ENCODE measurements at places on chromosomes 2 and 18.

- no peak for DNase-seq
Observed at GRCh38 chr2:9982248-9982647, 30.8 kb downstream of the GRHL1 start.

GRCh38 chr2:189363559-189363958 lies 77.7 kb upstream of the WDR75 start:
- no peak for DNase-seq

DNA sequence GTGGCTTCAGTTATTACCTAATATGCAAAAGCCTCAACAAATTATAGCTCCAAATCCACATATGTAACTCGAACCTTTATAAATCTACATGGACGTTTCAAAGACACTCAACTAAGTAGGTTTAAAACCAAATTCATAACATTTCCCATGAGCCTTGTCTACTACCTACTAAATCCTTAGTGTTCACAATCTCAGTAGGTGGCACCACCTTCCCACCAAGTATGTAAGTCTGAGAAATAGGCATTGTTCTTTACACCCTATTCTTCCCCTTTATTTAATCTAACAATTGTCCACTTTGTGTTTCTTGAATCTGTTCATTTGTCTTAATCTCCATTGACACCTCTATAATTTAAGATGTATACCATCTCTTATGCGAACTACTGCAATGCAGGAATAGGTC lies 4.6 kb downstream of the PIGN start:
- DNase-seq = no peak

GRCh38 chr18:32469190-32469651 lies 1.5 kb downstream of the GAREM1 start:
- peak; percentile 6 for DNase-seq

DNA sequence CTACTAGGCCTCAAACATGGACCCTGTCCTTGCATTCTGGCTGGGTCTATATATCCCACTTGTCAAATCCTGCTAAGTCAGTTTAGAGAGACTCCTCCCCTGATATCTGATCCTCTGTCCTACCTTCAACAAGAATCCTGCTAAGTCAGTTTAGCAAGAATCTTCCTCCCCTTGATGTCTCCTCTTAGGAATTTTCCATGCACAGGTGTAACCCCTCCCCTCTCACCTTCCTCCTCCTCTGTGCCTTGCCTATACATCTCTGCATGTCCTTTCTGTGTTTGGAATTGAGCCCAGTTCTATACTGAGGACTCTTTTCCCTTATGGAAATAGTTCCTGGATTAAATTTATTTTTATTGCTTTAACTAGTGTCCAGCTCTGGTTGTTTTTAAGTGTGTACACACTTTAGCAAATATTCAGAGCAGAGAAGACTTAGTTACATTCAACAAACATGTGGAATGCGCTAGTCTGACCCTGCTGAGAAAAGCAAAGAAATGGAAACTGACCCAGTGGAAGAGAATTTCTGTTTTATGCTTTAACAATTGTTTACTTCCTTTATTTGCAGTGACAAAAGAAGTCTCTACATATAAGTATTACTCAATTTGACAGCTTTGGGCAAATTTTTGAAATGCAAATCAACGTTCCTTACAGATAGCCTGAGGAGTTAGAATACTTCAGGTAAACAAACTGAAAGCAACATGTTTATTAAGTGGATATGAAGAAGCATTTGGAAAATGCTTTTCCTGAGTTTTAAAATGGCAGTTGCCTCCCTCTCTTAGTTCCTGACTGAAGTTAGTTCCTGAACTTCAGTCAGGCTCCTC lies 80.6 kb downstream of the RIT2 start:
- no peak for DNase-seq

DNA sequence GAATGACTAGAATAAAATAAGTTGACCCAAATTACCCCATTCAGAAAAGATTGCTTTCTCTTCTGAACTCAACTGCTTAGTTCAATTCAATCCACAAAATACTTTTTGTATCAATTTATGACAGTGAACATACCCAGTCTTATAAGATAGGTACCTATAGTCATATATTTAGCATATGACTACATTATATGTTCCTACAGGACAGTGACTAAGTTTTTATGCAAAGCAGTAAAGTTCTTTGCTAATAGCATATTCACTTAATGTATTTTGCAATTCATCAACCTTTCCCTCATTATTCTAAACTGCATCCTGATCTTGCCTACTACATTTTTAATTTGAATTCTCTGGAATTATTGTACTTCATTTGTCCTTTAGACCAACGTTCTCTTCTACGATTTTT lies 30.3 kb upstream of the C2orf15 start:
- DNase-seq = no peak

GRCh38 chr2:95296880-95297487 lies at the start of gene KCNIP3:
KCNIP3 (plus strand) TSS chr2:95297347; CDS start chr2:95297439, 92 bp downstream.
- DNase-seq = no peak

GRCh38 chr2:193907561-193907960 lies 1712.8 kb upstream of the TMEFF2 start:
- DNase-seq = no peak

DNA sequence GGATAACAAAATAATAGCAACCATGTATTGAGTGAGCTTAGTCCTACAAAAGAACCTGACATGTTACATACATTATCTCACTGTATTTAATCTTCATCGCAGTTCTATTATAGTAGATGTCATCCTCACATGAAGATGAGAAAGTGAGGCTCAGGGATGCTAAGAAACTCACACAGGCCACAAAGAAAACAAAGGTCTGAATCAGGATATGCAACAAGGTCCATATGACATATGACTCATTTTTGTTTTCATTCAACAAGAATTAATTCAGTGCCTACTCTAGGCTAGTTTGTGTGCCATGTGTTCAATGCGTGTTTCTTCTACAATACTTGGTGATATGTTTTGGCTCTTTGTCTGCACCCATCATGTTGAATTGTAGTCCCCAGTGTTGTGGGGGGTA lies 219.7 kb upstream of the EPHA4 start:
- DNase-seq = no peak

- DNase-seq = no peak
Observed at GRCh38 chr2:201433394-201433995, 17.8 kb downstream of the TRAK2 start.

GRCh38 chr2:226890286-226890685 lies 54.4 kb downstream of the RHBDD1 start:
- no peak for DNase-seq

DNA sequence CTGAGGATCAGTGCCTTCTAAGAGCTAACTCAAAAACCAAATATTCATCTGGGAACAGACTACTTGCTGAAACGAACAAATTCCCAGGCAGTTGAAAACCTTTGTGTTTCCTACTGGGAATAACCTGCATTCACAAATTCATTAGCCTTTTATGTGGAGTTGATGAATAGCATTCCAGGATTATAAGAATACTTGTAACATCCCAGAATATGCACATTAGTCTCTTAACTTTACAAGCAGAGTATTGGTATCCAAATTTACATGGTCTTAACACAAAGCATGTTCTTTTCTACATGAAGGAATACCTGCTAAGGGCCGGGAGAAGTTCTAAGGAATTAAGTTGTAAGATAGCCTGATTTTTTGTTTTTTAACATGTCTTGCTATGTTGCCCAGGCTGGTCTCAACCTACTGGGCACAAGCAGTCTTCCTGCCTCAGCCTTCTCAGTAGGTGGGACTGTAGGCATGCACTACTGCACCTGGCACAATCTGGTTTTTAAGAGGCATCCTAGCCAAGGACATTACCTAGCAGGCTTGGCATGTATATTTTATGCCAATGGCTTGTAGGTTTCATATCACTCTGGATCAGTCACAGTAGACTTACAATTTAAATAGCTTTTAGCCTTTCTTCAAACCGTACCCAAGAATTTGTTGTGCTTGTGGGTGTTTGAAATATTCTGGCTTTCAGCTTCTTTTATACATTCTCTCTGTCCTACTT lies 50.7 kb downstream of the MGAT5 start:
- DNase-seq = no peak

DNA sequence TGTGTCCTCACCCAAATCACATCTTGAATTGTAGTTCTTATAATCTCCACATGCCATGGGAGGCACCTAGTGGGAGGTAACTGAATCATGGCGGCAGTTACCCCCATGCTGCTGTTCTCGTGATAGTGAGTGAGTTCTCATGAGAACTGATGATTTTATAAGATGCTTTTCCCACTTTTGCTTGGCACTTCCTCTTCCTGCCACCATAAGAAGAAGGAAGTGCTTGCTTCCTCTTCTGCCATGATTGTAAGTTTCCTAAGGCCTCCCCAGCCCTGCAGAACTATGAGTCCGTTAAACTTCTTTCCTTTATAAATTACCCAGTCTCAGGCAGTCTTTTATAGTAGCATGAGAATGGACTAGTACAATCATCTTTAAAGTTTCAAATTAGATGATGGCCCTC lies 902.4 kb upstream of the PIK3C3 start:
- DNase-seq = no peak

GRCh38 chr2:127169066-127169660 lies 50.9 kb downstream of the CYP27C1 start:
- DNase-seq = no peak

DNA sequence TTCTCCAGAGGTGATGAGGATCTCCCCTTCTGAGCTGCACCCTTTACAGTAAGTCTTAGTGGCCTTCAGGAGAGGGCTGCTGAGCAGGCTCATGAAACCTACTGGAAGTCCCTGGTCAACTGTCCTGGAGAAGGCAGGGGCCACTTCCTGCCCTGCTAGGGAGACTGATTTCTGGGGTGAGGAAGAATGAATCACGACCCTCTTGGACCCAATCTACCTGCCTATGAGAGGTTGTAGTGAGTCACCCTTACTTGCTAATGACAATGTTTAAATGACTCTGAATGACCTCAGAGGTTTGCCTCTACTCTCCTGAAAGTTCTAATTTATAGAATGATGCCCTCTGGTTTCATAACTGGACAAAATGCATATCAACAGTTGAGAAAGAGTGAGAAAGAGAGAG lies 79.4 kb upstream of the FAM136A start:
- no peak for DNase-seq

GRCh38 chr2:120389036-120389391 lies 43.1 kb downstream of the INHBB start:
- no peak for DNase-seq

DNA sequence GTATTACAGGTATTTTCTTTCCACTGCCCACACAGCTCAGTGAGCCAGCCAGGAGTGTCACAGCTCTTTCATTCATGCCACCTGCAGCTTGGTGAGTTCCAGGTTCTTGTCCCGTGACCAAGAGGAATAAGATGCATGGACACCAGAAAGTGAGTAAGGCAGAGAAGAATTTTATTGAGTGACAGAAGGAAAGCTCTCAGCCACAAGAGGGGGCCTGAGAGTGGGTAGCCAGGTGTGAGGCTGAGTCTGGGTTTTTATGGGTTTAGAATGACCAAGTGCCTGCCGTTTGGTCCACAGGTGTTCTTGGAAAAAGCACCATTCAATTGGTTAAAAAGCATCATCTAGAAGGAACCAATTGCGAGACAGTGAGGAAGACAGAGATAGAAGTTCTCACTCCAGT lies 1097.1 kb upstream of the SLC39A10 start:
- DNase-seq = no peak

- no peak for DNase-seq
Observed at GRCh38 chr2:40242315-40242714, 209.6 kb downstream of the SLC8A1 start.

DNA sequence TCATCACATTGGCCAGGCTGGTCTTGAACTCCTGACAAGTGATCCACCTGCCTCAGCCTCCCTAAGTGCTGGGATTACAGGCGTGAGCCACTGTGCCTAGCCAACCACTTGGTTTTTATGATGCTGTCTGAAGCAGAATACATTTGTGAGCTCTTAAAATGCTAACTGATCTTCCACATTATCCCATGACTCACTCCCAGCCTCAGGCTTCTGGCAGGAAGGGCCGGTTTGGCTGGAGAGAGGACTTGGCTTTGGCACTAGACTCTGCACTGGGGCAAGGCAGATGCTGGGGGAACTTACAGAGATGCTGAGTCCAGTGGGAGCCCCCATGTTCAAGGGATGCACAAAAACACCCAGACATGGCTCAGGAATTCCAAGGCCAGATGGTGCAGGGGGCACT lies 40.5 kb upstream of the SH3BP4 start:
- peak; percentile 9 for DNase-seq

DNA sequence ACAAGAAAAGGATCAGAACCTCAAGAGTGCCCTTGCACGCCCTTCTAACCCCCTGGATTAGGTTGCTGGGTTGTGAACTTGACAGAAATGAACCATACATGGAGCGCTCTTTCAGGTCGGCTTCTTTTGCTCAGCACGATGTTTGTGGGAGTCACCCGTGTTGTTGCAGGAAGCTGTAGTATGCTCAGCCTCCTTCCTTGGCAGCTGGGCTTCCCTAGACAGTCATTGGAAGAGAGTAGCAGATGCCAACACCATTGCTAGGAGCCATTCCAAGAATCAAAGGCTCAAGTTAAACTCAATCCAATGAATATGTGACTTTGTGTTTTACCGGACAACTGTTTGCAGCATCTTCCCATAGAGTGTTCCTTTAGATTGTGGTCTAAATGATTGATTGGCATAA lies 47.0 kb downstream of the RAB12 start:
- DNase-seq = no peak

- DNase-seq = no peak
Observed at GRCh38 chr2:117519721-117520120, 294.8 kb upstream of the DDX18 start.

GRCh38 chr2:213016166-213016983 lies 135.0 kb downstream of the IKZF2 start:
- DNase-seq = no peak

DNA sequence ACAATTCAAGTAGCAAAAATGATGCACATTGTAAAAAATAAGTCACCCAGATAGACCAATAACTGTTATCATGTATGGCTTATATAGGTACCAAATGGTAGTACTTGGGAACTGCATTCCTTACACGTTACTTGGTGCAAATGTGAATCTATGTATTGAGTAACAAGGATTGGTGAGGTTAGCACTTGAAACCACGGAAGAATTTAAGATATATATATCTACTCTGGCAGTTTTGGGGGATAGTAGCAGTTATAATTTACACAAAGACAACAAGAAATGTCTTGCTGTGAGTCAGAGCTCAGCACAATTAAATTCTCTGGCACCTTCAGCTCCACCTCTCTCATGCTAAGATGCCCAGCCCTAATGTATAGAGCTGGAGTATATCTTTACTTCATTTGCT lies 359.4 kb upstream of the RAB12 start:
- no peak for DNase-seq

DNA sequence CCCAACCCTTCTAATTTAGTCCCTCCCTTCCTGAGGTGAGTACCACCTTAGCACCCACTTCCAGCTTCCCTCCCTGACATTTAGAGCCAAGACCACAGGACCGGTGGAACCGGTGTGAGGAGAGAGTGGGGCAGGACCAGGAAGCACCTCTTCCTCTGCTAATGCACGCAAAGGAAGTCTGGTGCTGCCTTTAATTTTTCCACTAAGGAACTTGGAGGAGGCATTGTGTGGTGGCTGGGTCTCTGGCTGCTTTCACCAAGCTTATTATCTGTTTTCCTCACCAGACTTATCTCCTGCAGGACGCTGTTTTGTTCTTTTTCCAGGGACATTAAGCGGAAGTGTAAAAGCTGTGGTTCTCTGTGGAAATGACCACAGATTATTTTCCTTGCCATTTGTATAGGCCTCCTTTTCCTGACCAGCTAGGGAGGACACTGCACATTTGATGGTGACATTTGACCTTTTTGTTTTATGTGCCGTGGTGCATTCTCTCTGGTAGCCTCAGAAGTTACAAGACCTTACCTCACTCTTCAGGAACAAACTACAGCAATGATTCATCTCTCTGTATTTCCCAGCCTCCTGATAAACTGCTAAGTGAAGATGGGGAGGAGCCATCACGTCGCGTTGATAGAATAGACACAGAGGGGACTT lies 39.8 kb upstream of the SPTBN1 start:
- no peak for DNase-seq

- DNase-seq = no peak
Observed at GRCh38 chr2:173680574-173680973, 284.6 kb downstream of the SP3 start.

GRCh38 chr2:64325852-64326577 lies 127.9 kb upstream of the LGALSL start:
- no peak for DNase-seq

Measured in amniotic stem cell (primary cell).